ENCODE measurements at places on chromosomes 1 and 21.

DNA sequence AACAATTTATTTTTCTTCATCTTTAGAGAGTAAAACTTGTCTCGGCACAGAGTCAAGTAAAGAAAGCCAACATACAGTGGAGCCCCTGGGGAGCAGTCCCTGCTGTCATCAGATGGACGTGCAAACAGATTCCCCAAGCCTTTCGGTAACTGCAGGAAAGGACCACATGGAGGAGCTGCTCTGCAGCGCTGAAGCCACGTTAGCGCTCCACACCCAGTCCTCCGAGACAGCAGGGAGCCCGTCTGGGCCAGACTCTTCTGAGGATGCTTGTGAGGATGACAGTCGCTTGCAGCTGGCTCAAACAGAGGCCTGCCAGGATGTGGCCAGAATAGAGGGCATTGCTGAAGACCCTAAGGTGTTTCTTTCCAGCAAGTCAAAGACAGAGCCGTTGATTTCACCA is 77.1 kb upstream of the SCCPDH start:
- peak; percentile 14 for DNase-seq

DNA sequence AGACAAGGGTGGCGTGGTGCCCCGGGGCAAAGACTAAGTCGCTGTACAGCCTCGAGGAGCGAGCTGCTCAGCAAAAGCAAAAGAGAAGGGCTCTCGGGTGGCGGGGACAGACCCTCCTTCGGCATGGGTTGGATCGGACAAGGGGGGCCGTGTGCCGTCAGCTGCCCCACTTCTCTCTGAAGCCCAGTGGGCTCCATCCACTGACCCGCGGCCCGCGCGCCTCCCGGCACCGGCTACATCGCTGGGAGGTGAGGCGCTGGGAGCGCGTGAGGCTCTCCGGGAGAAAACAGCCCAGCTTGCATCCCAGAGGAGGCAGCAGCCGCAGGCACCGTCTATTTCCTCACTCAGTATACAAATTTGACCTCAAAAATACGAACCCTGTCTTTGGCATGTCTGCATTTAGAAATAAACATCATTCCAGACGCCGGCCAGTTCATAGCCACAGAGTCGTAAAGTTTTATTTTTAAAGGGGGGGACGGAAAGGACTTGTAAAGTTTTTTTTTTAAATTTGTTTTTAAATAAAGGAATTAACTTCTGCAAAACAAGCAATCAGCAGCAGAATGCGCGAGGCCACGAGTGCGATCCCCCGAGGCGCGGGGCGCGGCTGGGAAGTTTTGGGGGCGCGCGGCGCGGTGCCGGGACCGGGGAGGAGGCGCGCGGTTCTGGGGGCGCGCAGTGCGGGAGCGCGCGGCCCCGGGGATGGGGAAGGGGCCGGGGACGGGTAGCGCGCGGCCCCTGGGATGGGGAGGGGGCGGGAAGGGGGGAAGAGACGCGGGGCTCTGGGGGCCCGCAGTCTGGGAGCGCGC is 689 bp upstream of the GPR137B start:
- DNase-seq: no peak

GRCh38 chr1:153527023-153527682 is 8.6 kb downstream of the S100A6 start:
- DNase-seq: no peak

- DNase-seq: no peak
Observed at GRCh38 chr1:72282271-72283021, at the start of gene NEGR1. Gene NEGR1, minus strand, starts transcription at chr1:72282539.

GRCh38 chr1:109838838-109839240 is 71.8 kb upstream of the CSF1 start:
- DNase-seq: no peak

DNA sequence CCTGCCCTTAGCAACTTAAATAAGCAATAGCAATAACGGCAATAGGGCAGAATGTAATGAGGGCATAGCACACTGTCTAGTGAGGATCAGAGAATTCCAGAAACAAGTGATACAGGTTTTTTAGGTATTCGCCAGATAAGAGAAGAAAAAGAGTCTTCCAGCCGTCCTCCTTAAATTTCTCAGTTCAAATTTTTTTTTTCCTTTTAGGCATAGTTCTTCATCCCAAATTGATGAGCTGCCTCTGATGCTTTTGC is 1.8 kb downstream of the PIGV start:
- no peak for DNase-seq

- no peak for DNase-seq
Observed at GRCh38 chr1:79819140-79819539, 812.6 kb upstream of the ADGRL4 start.

DNA sequence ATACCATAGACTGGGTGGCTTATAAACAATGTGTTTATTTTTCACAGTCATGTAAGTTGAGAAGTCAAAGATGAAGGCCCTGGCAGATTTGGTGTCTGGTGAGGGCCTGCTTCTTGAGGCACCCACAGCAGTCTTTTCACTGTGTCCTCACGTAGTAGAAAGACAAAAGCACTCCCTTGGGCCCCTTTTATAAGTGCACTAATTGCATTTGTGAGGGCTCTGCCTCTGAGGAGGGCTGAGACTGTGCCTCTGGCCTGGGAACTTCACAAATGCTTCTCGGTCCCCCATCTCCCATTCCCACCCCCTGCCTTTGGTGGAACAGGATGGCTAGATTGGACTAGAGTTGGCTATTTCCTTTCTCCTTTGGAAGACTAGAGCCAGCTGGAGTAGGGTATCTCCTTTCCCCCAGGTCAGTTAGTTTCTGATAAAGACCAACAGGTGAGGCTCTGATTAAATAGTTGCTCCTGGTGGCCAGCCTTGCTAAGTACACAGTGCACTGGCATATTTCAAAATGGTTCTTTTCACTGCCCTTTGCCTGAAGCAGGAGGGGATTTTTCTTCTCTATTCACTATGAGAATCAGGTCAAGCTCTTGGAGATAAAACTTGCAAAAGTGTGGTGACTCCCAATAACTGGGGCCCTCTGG is 82.9 kb downstream of the PLPPR4 start:
- DNase-seq: no peak

DNA sequence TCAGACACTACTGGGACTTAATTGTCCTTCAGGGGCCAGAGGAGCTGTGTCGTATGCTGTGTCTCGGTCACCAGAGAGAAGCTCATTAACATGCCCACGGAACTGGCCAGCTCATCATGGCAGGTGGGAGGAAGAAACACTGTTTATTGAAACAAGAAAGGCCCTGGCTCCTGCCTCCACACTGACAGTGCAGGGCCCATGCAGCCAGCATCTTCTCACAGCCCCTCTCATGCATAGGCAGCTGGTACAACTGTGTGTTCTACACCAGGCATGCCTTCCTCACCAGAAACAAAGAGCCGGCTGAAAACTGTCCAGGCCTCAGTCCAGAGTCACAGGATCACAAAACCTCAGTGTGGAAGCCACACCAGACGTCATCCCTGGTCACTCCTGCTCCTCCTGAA is 106.0 kb downstream of the UBE2U start:
- DNase-seq: no peak

GRCh38 chr1:88979749-88980116 is 12.7 kb downstream of the KYAT3 start:
- no peak for DNase-seq

GRCh38 chr1:65998763-65999583 is 206.3 kb downstream of the PDE4B start:
- no peak for DNase-seq

DNA sequence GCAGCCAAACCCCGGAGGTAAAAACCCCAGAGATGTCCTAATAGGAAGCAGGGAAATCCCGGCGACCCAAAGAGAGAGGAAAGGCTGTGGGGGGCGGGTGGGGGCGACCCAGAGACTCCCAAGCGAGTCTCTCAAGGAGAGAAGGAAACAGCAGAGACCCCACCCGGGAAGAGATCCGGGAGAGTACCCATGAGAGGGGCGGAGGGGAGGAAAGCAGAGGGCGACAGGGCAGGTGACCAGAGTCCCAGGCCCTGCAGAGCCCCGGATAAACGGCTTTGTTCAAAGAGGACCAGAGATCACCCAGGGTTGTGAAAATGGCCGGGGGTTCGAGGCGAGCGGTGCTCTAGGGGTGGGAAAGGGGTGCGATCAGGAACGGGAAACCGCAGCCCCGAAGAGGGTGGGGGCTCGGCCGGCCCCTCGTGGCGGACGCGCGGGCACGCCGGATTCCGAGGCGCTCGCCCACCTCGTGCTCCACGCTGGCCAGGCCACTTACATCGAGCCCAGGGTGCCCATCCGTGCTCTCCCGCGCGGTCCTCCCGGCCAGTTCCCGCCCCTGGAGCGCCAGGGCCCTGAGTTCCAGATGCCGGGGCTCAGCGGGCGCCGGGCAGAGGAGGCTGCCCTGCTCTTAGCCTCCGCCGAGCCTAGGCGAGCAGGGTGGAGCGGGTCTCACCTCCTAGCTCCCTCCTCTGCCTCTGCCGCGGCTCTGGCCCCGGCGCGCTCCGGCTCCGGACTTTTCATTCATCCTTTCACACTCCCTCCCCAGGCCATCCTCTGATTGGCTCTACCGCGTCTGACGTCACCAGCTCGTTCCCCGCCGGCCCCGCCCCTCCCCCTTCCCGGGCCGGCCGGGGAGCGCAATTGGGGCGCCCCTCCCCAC is 52.3 kb downstream of the RHBG start:
- DNase-seq: peak; percentile 48

- DNase-seq: no peak
Observed at GRCh38 chr1:38038861-38039260, 7.7 kb downstream of the POU3F1 start.

Data from NCI-H524 treated with DMSO at 0.1 percent for 48 hours (cell line).